Activated CD4-positive, CD25-positive, alpha-beta regulatory T cell (primary cell): ENCODE measurements at places on chromosomes 6 and 20.

- DNase-seq, result no peak
These were observed 33.7 kb downstream of the SPTLC3 start for GRCh38 chr20:13042458-13042794.

GRCh38 chr20:48685300-48685699 is 142.5 kb downstream of the PREX1 start:
- no peak for DNase-seq

GRCh38 chr20:16580147-16580546 is 6.9 kb upstream of the KIF16B start:
- no peak for DNase-seq

DNA sequence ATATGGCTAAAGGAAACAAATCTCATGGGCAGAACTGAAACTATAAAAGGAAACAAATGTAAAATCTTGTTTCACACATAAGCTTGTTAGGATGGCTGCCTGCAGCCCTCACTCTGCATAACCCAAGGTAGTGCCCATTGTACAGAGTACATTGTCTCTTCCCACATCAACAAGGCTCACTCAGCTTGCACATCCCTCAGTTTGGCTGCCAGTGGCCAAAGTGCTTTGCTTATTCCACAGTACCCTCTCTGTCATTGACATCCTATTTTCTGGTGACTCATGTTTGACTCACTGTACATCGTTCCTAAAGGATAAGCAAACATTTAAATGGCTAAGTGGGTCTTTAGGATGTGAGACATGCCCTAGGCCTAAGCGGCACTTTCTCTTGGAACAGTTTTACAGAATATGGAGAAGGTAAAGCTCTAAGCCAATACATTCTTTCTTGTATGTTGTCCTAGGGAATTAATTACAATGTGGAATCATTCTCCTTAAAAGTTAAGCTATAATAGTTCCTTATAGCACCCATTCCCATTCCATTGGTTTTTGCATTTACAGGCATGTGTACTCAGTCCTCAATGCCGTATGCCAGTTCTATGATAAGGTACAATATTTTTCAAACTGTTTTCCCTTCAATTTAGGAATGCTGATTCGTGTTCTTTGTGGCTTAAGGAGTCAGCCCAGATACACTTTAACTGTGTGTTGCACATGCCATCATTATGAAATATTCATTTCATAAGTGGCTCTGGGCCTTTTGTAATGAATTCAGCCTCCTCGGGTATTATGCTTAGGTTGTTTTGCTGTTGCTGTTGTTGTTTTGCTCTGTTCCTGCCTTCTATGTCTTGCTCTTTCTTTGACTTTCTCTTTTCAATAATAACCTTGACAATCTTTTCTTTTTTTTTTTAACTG is 5.5 kb downstream of the ANKEF1 start:
- no peak for DNase-seq

GRCh38 chr6:40855168-40855880 is 183.7 kb downstream of the UNC5CL start:
- DNase-seq, result no peak

GRCh38 chr6:112183271-112183671 is 71.1 kb downstream of the LAMA4 start:
- no peak for DNase-seq

DNA sequence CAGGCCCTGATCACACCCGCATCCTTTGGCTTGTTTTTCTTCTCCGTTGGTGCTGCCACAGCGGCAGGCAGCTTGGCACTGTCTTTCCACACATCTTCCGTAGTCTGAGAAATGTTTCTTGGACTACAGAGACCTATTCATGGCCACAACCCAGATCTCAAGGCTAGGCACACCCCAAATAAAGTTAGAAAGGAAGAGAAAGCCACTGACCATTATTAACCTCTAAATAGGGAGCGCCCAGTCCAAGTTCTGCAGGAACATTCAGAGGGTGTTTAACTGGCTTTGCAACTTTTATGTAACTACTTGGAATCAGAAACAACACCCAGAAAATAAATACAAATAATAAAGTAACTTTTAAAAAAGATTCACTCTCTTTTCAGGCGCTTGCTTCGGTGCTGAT is 124.8 kb upstream of the NEDD9 start:
- no peak for DNase-seq

- no peak for DNase-seq
These were observed 38.3 kb upstream of the PDYN start for GRCh38 chr20:2032168-2032567.

GRCh38 chr6:34147906-34148630 is 2.2 kb upstream of the GRM4 start:
- DNase-seq, result no peak
